RWPE1 (cell line): ENCODE measurements at places on chromosomes 12 and 14.
A peak's percentile ranks its signal among the peaks of the same experiment; 100 is the strongest.

- DNase-seq = no peak
Measured at GRCh38 chr14:23387916-23388882, 11.4 kb downstream of the CMTM5 start.

DNA sequence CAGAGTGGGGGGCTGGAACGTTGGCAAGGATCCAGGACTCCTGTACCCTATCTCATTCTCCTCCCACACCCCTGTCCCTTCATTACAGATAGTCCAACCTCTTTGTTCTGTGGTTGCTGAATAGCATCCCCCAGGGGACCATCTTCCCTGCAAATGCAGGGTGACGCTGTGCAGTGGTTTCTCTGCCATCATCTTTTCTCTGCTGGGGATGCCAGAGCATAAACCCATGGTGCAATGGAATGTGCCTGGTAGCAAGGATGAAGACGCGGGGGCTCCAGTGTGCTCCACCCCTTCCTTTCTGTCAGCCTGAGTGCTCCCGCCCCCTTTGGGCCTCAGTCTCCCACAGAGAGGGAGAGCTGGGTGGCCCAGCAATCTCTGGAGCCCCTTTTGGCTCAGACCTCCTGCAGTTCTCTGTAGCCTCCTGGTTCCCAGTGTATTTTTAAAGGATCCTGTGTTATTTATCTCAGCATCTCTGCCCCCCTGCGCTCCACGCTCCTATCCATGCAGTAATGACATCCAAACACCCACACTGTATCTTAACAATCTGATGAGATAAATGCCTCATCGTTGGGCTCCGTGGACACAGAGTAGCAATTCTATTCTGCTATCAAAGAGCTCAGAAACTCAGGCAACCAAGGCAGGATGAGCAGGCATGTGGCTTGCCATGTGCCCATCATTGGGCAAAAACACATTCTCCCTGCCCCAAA lies 212.8 kb downstream of the CACNA1C start:
- DNase-seq = no peak

DNA sequence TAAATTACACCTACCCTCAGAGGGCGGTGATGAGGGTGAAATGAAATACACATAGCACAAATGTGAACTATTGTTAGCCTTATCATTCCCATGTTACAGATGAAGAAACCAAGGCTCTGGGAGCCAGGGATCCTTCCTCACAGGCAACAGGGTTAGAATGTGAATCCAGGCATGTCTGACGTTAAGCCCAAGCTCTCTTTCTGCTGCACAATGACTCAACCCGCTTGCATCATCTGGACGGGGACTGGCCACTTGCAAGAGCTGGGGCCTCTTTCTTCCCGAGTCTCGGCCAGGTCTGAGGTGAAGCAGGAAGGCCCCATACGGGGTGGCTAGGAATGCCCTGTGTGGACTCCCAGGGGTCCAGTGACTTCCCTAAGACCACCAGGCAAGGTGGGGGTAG lies 105.2 kb downstream of the RBM19 start:
- DNase-seq = peak; percentile 76

DNA sequence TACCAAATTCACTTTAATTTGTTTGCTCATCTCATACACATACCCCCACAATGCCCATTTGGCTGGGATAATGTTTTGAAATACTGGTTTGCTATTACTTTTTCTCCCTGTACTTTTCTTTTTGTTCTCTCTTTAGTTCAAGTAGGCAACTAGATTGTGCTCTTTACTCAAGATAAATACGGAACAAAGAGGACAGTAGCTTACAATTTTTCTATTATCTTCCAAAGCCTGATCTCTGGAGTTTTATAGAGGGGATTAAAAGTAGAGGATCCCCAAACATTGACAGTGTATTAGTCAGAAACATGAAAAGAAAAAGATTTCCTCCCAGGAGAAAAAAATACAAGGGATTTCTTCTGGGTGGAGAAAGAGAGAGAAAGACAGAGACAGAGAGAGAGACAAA lies 102.1 kb upstream of the FSCB start:
- DNase-seq = no peak

- DNase-seq = no peak
Measured at GRCh38 chr14:69044965-69045555, 66.0 kb upstream of the ACTN1 start.

GRCh38 chr12:19572920-19573558 lies 133.7 kb downstream of the AEBP2 start:
- peak; percentile 19 for DNase-seq

DNA sequence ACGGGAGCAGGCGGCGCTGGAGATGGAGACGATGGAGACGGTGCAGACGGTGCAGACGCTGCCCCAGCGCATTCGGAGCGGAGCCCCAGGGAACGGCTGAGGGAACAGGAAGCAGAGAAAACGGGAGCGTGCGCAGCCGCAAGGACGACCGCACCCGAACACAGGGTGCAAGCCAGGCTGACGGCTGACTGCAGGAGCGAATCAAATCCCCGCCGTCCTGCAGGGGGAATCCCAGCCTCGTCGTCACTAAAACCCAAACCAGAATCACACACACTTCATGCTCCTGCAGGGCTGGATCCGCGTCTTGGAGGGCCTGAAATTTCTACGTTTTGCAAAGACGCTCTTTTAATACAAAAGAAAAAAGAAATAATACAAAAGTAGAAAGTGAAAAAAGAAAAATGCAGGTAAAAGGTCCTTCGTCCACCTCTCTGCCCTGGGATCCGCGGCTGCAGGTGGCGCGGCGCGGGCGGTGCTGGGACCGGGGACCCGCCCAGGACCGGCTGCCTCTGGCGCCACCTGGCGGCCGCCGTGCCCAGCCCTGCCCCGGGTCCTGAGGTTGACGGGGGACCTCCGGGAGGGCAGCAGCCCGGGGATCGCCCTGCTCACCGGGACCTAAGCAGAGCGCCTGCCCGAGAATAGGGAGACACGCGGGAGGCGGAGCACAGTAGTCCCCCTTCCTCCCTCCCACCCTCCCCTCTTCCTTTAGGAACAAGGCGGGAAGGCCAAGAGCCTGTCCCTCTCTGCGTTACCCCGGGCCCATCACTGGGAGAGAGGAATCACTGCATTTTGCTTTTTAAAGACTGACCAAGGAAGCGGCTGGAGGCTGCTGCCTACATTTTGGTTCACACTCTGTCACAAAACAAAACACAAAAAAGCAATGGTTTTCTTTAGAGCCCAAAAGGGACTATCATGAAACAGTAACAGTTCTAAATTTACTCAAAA lies 20.1 kb downstream of the STX2 start:
- DNase-seq = peak; percentile 87

DNA sequence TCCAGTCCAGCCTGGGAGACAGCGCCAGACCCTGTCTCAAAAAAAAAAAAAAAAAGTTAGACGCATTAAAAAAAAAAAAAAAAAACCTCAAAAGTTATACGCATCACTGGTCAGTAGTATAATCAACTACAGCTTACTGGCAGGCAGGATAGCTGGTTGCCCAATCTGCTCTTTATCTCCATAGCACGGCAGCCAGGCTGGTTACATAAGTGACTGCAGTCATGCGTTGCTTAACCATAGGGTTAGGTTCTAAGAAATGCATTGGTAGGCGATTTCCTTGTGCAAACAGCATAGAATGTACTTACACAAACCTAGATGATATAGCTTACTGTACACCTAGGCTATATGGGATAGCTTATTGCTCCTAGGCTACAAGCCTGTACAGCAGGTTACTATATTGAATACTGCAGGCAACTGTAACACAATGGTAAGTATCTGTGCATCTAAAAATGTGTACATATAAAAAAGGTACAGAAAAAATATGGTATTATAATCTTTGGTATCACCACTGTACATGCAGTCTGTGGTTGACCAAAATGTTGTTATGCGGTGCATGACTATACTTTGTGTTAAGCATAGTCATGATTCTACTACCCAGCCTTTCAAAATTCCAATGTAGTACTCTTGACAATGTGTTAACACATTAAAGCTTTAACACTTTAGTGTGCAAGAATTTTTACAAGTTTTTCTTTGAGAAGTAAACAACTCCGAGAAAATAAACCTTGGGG lies 8.1 kb downstream of the L2HGDH start:
- no peak for DNase-seq

DNA sequence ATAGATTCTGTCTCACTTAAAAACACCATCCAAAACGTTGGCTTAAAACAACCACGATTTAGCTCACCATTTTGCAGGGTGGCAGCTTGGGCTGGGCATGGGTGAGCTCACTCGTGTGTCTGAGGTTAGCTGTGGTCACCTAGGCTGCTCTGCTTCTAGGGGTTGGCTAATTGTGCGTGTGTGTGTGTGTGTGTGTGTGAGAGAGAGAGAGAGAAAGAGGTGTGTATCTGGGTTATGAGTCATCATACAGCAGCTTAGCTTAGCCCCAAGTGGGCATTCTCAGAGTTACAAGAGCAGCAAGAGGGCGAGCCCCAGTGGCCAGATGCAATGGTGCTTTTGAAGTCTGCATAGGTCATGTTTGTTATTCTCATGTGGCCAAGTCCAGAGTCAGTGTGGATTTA lies 6.0 kb downstream of the FBXW8 start:
- DNase-seq = peak; percentile 69

DNA sequence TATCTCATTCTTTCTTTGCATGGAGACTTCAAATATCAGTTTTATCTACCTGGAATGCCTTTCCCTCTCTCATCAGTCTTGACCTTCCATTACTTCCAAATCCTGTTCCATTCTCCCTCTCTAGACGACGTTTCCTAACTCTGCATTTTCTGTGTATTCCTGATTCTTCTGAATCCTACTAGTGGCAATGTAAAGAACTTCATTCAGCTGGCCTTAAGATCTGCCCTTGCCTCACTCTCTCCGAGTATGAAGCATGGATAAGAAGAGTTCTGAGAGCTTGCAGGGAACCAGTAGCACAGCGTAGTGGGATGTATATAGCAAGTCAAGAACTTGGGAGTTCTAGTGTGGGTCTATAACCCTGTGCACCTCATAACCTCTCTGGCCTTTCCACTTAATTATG lies 68.5 kb upstream of the HOXC13 start:
- DNase-seq = no peak

DNA sequence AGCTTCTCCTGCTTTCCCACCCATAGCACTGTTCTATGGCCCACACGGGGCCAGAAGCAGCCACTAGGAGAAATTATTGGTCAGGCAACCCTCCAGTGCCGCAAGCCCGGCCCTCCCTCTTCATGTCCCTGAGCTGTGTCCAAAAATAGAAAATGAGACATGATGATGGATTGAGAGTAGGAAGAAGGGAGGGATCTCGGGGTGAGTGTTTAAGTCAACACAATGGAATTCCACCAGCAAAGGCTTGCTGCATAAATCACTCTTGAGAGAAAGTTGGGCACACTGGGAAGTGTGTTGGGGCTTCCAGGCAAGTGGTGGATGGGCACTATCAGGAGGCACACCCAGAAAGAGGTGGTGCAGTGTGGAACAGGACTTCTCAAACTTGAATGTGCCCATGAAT lies 94.2 kb downstream of the LLPH start:
- DNase-seq = peak; percentile 89

- DNase-seq = peak; percentile 51
Measured at GRCh38 chr12:115375186-115375991, 691.4 kb upstream of the TBX3 start.
